ENCODE measurements at places on chromosomes 4 and X. TPM values are rescaled to one million over a fixed set of nuclear protein-coding genes. Genes with fewer than 3 reads are reported as not detected.

GRCh38 chr4:108620933-108621905, 843 bp downstream of the RPL34 start:
- DNase-seq, result no peak

DNA sequence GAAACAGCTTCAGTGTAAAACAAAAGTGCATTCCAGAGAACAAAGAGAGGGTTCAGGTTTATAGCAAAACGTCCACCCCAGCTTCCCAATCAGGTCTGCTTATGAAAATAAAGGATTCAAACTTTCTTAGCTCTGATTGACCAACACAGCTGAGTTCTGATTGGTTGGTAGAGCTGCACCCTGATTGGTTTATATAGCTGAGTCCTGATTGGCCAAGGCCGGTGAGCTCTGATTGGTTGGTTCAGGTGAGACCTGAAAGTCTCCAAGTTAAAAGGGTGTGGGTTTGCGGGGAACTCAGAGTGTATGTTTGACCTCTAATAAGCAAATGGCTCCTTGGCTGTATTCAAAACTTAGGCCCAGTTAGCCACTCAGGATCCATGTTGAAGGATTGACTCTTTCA, 20.9 kb downstream of the CLRN2 start:
- no peak for DNase-seq

DNA sequence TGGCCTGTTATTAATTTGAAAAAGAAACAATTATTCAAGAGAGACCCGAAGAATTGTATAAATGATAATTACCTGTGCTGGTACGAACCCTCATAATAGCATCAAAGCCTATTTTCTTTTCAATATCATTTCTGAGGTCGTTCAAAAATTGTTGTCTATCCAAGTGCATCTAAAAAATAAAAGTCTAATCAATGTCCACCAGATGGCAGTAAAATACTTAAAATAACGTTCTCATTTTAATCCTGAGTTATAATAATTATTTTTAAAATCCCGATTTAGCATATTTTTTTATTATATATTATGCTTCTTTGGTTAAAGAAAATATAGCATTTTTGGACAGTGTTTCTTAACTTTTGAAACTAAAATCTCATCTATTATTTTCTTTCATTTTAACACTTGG, 55.7 kb downstream of the METTL14 start:
- no peak for DNase-seq

DNA sequence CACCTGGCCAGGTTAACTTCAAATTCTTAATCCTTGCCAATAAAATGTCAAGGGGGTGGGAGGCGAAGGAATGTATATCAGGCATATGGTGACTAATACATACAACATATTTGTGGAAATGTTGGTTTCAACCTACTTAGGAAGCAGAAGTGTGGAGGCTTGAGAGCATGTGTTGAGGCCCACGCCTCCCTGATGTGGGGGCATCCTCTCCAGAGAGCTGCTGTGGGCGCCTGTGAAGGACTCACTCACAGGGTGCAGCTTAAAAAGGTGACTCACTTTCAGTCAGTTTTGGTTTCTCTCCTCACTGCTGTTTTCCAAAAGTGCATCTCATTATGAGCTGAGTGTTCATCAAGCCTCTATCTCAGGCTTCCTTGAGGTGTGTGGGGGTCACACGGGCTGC, 27.5 kb downstream of the LNX1 start:
- no peak for DNase-seq

- peak; percentile 17 for DNase-seq
Measured at GRCh38 chr4:165874791-165875371, 1.8 kb downstream of the TLL1 start.

Gene NAP1L3
- 0.21 TPM for polyA plus RNA-seq

GRCh38 chr4:56040842-56041241, 92.1 kb downstream of the CEP135 start:
- no peak for DNase-seq

Gene KIT
- polyA plus RNA-seq, result 0.19 TPM

DNA sequence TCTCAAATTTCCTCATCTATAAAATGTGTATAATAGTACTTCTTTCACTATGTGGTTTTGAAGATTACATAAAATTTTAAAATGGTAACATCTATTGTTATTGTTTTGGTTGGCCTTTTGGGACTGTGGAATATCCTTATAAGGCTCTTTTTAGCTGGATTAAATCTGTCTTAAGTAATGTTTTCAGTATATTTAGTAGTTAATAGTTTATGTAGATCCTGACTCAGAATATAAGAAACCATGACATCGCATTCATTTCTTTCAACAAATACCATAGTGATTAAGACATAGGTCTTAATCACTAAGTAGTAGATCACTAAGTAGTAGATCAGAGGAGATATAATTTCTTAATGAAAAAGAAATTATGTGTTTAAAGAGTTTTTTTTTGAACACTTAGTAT, 48.5 kb downstream of the MRPL1 start:
- no peak for DNase-seq

Gene CLDN22
- polyA plus RNA-seq, result not detected

DNA sequence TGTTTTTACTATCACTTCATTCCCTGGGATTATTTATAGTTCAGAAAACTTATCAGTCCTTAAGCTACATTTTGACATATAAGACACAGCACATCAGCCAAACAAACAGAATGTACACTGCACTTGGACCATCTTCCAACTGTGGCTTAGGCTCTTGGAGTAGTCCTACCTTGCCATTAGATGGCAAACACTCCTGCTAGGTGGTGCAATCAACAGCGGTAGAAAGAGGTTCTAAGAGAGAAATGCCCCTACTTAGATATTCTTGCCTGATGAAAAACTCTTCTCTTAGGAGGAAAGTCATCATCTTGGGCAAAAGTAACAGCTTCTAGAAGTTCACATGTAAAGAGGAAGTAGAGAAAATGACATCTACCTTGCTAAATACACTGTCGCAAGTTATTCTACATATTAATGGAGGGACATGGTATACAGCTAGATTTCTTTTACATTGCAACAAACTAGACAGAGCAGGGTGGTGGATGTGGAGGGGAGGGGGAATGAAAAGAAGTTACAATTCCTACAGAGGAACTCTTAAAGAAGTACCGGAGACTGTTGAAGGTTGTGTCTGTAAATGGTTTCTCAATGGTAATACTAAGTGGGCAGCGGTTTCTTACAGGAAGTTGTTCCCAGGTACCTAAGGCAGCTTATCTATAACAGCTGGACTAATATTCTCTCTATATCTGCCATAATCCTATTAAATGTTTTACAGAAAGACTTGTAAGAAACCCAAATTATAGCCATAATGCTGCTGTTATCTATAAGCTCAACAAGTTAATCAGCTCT, 8.1 kb upstream of the STPG2 start:
- no peak for DNase-seq

DNA sequence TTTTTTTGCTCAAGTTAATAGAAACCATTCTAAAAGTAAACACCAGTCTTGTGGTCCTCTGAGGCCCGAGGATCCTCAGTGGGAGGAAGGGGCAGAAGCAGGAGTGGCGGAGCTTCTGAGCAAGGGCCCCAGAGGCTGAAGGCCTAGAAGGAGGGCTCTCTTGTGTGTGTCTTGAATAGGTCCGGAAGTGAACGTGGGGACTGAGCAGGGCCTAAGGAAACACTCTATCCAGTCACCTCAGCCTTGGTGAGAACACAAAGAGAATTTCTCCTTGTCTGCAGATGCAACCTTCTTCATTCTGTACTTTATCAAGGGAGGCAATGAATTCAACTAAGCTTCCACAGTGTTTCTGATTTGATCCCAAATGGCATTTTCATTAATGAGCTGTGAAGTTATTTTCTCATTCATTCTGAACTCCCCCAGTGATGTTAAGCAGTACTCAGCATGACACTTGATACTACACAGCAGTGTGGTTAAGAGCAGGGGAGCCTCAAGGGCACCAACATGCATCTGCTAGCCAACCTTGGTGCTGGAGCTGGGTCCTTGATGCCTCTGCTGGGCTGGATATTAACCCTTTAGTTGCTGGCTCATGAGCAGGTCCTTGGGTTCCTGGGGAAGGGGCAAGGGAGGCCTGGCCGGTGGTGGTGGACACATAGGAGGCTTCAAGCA, 64.7 kb downstream of the RBM47 start:
- no peak for DNase-seq

DNA sequence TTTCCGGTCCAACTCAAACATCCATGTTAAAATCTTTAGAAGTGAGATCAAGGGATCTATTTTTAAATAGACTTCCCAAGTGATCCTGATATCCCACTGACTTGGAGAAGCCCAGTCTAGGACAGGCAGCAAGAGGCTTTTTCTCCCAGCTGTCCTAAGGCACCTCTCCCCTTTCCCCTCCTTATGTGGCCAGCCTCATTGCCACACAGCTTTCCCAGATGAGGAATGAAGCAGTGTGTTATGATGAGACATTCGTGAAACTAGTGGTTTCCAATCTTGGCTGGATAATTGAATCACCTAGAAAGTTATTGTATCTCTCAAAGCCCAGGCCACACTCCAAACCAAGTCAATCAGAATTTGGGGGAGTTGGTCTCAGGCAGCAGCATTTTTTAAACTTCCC, 16.8 kb upstream of the HSD17B13 start:
- DNase-seq, result no peak

DNA sequence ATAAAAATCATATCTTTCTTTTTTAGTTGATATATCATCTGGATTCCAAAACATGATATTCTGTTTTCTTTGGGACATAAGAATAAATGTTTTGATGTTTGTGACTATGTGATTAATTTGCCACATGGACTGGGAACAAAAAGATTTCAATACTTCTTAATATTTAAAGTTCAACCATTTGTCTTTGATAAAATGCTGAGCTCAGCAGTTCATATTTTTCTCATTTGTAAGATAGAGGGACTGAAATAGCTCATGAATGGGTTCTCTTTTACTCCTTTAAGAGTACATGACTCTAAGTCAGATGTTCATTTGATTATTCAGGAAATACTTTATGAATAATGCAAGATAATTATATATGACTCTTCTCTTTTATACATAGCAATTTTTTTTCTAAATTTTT, 205.9 kb upstream of the FAM47A start:
- no peak for DNase-seq

Gene ZNF182
- 1.6 TPM for polyA plus RNA-seq

DNA sequence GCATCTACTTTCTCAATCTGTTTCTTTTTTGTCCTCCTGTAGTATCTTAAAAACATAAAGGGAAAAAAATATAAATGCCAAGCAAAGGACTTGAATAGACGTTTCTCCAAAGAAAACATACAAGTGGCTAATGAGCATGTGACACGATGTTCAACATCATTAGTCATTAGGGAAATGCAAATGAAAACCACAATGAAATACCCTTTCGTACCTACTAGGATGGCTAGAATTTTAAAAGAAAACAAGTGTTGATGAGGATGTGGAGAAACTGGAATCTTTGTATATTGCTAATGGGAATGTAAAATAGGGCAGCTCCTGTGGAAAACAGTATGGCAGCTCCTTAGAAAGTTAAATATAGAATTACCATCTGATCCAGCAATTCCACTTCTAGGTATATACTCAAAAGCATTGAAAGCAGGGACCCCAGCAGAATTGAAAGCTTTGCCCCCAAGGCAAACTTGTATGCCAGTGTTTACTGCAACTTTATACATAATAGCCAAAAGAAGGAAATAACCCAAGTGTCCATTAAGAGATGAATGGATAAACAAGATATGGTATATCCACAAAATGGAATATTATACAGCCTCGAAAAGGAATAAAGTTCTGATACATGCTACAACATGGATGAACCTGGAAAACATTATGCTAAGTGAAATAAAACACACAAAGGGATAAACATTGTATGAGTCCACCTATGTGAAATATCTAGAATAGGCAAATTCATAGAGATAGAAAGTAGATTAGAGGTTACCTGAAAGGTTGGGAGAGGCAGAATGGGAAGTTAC, 138.3 kb downstream of the SH3KBP1 start:
- no peak for DNase-seq

Gene NXF2B
- polyA plus RNA-seq, result not detected

Gene UGT2A3
- not detected for polyA plus RNA-seq

Gene EVC
- polyA plus RNA-seq, result 0.91 TPM

- no peak for DNase-seq
Measured at GRCh38 chr4:186701273-186701672, 22.4 kb downstream of the FAT1 start.

- DNase-seq, result no peak
Measured at GRCh38 chrX:632366-633042, 1.9 kb downstream of the SHOX start.

- no peak for DNase-seq
Measured at GRCh38 chr4:185902654-185903053, 90.7 kb upstream of the SORBS2 start.

GRCh38 chr4:13207226-13207625, 276.9 kb downstream of the RAB28 start:
- no peak for DNase-seq

Gene CNGA1
- polyA plus RNA-seq, result 0.38 TPM

Gene TGIF2LX
- polyA plus RNA-seq, result not detected

Gene GBA3
- polyA plus RNA-seq, result not detected

- no peak for DNase-seq
Measured at GRCh38 chr4:18917689-18918088, 896.1 kb upstream of the LCORL start.

Gene CXCR3
- polyA plus RNA-seq, result 0.05 TPM

- no peak for DNase-seq
Measured at GRCh38 chrX:71652405-71652804, 14.9 kb upstream of the LOC101059915 start.

Gene APLN
- polyA plus RNA-seq, result 0.68 TPM

GRCh38 chr4:133385161-133385954, 236.3 kb downstream of the PCDH10 start:
- DNase-seq, result no peak

GRCh38 chr4:93748373-93749291, 79.9 kb upstream of the ATOH1 start:
- no peak for DNase-seq

Gene SLC6A14
- not detected for polyA plus RNA-seq

All from psoas muscle (tissue), 8 donors.